ENCODE measurements at places on chromosomes 11 and 22.

DNA sequence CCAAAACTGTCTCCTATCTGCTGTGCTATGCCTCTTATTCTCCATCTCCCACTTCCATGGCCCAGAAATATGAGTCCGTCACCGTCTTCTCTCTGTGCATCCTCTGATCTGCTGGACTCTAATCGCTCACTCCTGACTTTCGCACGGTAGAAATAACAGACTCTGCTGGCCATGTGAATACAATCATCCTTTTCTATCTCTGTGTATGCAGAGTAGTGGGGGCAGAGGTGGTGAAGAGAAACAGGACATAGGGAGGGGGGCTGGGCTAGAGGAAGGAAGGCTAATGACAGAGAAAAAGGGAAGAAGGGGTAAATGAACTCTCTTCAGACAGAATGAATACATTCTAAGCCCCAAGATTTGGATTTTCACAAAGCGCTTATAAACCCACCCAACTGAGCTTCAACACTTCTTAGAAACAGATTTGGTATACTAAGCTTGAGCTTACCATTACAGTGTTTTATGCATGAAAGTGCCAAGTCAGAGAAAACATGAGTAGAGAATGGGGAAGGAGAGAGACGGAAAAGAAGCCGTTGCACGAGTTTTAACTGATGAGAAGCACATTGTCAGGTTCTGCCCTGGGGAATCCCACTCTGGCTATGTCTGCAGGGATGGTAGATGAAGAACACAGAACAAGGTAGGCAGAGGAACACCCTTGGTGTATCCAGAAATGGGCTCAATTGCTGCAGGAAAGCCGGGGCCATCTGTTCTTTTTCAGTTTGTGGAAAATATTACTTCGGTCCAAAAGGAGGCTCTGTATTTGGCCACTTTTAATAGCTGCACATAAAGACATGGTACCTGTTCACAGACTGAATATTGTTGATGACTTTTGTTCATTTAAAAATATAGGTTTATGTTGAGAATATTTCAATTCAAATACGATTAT lies 324.7 kb downstream of the ETS1 start:
- no peak overlapping the region for H3K27ac ChIP-seq
- no peak for DNase-seq
- no peaks in the 10 kb centered on the region for H3K36me3 ChIP-seq

DNA sequence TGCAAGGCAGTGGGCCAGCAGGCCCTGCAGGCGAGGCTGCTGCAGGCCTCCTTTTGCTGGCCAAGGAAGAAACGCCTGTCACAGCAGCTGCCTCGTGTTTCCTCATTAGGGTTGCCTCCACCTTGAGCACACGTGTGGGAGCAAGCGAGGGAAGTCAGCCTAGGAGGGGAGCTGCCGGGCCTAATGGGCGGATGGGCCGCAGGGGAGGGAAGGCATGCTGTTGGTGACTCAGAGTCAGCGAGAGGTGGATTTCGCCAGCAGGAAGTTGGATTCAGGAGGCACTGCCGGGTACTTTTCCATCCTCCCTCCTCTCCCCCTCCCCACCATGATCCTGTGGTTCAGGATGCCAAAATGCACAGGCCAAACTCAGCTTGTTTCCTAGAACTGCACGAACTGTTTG lies 498.7 kb downstream of the METTL15 start:
- H3K36me3 ChIP-seq: no peaks in the 10 kb centered on the region
- no peaks in the 10 kb centered on the region for H3K4me1 ChIP-seq
- H3K4me3 ChIP-seq: no peak overlapping the region
- no peak overlapping the region for H3K27ac ChIP-seq
- no peaks in the 10 kb centered on the region for H3K27me3 ChIP-seq

DNA sequence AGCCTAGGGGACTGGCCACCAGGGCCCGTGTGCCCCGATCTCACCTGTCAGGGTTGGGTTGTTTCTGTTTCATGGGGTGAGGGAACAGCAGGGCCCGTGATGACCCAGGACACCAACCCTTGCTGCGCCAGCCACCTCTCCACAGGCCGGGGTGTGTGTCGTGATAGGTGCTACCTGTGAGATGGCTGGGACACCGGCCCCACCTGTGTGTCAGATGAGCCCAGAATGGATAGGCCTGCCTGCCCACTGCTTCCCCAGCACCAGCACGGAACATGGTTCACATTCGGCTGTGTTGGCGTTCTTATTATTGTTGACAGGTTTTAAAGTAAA lies 7.1 kb downstream of the CLDN5 start:
- peaks cover 1% of the 10 kb centered on the region for H3K27me3 ChIP-seq
- no peaks in the 10 kb centered on the region for H3K36me3 ChIP-seq
- no peak for DNase-seq
- no peak overlapping the region for H3K27ac ChIP-seq
- no peaks in the 10 kb centered on the region for H3K4me1 ChIP-seq
- no peak overlapping the region for H3K4me3 ChIP-seq

DNA sequence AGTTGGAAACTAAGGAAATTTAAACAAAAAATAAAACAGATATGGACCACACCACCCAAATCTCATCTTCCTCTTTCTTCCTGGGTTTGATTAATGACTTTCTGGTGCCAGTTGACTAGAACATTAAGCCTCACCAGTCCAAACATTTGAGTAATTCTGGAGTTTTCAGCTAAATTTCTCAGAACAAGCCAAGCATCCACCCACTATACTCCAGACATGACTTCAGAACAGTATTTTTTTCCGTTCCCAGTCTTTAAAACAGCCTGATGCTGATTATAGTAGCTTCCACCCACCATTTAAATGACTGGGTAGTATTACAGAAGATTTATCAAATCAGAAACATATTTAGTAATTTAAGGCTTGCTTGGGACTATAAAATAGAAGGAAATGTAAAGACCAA lies 230.9 kb upstream of the UBASH3B start:
- no peaks in the 10 kb centered on the region for H3K4me1 ChIP-seq
- H3K4me3 ChIP-seq: no peak overlapping the region
- H3K36me3 ChIP-seq: no peaks in the 10 kb centered on the region
- H3K27me3 ChIP-seq: no peaks in the 10 kb centered on the region
- no peak for DNase-seq

GRCh38 chr11:103703954-103704353 lies 332.5 kb upstream of the DDI1 start:
- no peaks in the 10 kb centered on the region for H3K4me1 ChIP-seq
- H3K4me3 ChIP-seq: no peak overlapping the region
- no peaks in the 10 kb centered on the region for H3K36me3 ChIP-seq
- no peaks in the 10 kb centered on the region for H3K27me3 ChIP-seq
- DNase-seq: no peak

- H3K4me1 ChIP-seq: peaks cover 11% of the 10 kb centered on the region
- H3K27me3 ChIP-seq: no peaks in the 10 kb centered on the region
- H3K36me3 ChIP-seq: no peaks in the 10 kb centered on the region
- H3K27ac ChIP-seq: no peak overlapping the region
These were observed 607 bp downstream of the DMC1 start for GRCh38 chr22:38569181-38569971.

DNA sequence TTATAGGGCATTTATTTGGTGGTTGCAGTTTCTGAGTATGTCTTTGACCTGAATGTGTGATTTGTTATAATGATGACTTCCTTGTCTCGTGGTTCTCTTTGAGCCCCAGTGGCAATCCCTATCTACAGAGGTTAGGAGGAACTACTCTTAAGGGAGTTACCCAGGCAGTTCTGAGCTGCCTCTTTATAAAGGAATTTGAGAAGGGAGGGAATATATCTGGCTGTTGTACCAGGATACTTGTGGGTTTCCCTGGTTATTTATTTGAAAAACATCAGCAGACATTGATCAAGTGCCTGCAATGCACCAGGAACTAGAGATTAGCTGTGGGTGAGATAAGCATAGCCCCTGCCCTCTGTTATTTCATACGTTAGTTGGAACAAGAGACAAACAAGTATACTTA lies 243.5 kb upstream of the ARHGAP20 start:
- no peak overlapping the region for H3K27ac ChIP-seq
- no peaks in the 10 kb centered on the region for H3K4me1 ChIP-seq
- DNase-seq: no peak
- H3K4me3 ChIP-seq: no peak overlapping the region

GRCh38 chr22:35552196-35552842 lies 11.7 kb downstream of the RASD2 start:
- no peak overlapping the region for H3K27ac ChIP-seq
- H3K36me3 ChIP-seq: no peaks in the 10 kb centered on the region
- no peaks in the 10 kb centered on the region for H3K4me1 ChIP-seq

- H3K27ac ChIP-seq: peak overlapping the region; percentile 97
- no peak overlapping the region for H3K4me3 ChIP-seq
- H3K27me3 ChIP-seq: no peaks in the 10 kb centered on the region
- H3K4me1 ChIP-seq: peaks cover 29% of the 10 kb centered on the region
- H3K36me3 ChIP-seq: peaks cover 8% of the 10 kb centered on the region
- peak; percentile 43 for DNase-seq
These were observed 385 bp downstream of the HARBI1 start for GRCh38 chr11:46616551-46617133.

- H3K27me3 ChIP-seq: no peaks in the 10 kb centered on the region
- no peak for DNase-seq
- no peak overlapping the region for H3K4me3 ChIP-seq
- no peaks in the 10 kb centered on the region for H3K36me3 ChIP-seq
These were observed 13.2 kb downstream of the OOSP3 start for GRCh38 chr11:59891781-59892181.

All from adrenal gland (tissue), 19 donors.